ENCODE measurements at places on chromosomes 7 and 10. TPM values are rescaled to one million over a fixed set of nuclear protein-coding genes. Genes with fewer than 3 reads are reported as not detected.

DNA sequence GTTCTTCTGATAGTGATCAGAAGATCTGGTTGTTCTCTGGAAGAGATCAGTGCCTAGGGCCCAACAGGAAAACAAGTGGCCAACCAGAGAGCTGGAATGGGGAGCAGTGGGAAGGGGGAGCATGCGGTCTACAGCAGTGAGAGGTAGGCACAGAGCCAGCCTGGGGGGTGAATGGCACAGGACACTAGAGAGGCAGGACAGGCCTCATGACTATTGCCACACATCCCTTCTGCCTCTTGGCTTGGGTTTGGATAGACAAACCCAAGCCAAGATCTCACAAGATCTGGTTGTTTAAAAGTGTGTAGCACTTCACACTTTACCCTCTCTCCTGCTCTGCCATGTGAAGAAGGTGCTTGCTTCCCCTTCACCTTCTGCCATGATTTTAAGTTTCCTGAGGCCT, 224.4 kb downstream of the ARHGAP12 start:
- DNase-seq: no peak
- H3K27me3 ChIP-seq: no peaks in the 10 kb centered on the region
- peaks cover 4% of the 10 kb centered on the region for H3K36me3 ChIP-seq
- no peak overlapping the region for H3K4me3 ChIP-seq

DNA sequence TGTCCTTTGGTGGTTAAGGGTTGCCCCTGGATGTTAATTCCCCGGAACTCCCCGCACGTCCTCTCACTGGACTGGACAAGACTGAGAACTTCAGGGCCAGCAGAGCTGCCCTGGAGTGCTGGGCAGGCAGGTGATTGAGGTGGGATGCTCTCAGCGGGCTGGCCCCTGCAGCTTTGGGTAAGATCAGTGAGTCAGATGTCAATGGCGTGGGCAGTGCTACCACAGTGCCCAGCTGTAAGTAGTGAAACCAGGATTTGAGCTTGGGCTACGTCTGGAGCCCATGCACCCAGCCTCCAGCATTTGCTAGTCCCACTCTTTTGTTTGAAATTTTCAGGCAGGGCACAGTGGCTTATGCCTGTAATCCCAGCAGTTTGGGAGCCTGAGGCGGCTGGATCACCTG, 6.7 kb upstream of the SEPHS1 start:
- no peak overlapping the region for H3K27ac ChIP-seq
- H3K4me1 ChIP-seq: peaks cover 28% of the 10 kb centered on the region
- no peak for DNase-seq
- no peak overlapping the region for H3K4me3 ChIP-seq
- no peaks in the 10 kb centered on the region for H3K36me3 ChIP-seq

GRCh38 chr10:76681153-76681552, 956.5 kb downstream of the KCNMA1 start:
- no peak for DNase-seq
- H3K4me3 ChIP-seq: no peak overlapping the region
- no peak overlapping the region for H3K27ac ChIP-seq
- H3K4me1 ChIP-seq: no peaks in the 10 kb centered on the region
- no peaks in the 10 kb centered on the region for H3K27me3 ChIP-seq

DNA sequence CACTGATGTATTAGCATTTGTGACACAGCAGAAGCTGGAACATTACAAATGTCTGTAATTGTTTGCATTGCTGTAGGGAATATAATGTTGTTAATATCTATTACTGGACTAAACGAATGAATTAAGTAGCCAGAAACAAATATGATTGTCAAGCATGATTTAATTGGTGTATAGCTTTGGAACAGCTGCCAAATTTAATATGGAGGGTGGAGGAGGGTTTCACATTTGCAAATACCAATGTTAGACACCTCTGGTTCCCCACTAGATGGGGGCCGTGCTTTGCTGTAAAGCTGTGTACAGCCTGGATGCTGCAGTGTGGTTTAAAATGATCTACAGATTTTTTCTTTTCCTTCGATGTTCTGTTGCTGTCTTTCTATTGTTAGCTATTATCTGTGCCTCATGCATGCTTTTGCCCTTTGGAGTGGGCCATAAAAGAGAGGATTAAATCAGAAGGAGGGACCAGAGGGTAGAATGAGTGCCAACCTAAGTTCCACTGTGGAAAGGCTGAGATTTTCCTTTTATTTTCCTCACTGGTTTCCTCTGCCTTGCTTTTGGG, 23.1 kb downstream of the DNAJB9 start:
- no peaks in the 10 kb centered on the region for H3K36me3 ChIP-seq
- H3K4me1 ChIP-seq: no peaks in the 10 kb centered on the region
- no peak for DNase-seq
- H3K4me3 ChIP-seq: no peak overlapping the region

DNA sequence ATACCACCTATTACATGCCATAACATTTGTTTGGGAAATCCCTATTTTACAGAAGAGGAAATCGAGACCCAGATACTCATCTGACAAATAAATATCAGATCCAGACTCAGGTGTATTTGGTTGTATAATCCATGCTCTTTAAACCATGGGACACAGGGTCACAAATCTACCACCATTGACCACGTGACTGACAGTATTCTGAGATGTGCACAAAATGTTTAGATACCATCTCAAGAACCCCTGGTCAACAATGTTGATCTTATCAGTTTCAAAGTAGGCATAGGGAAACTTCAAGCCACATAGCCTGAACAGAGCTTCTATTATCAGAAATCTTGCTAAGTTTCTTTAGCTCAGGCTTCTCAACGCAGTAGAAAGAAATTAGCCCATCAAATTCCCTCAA, 93.6 kb downstream of the ICA1 start:
- H3K36me3 ChIP-seq: peaks cover 4% of the 10 kb centered on the region
- H3K27me3 ChIP-seq: peaks cover 3% of the 10 kb centered on the region
- no peak for DNase-seq
- no peak overlapping the region for H3K4me3 ChIP-seq
- H3K27ac ChIP-seq: no peak overlapping the region

- H3K4me3 ChIP-seq: no peak overlapping the region
- no peak for DNase-seq
- no peaks in the 10 kb centered on the region for H3K36me3 ChIP-seq
- peaks cover 2% of the 10 kb centered on the region for H3K27me3 ChIP-seq
These were observed 66.4 kb downstream of the MTURN start for GRCh38 chr7:30201161-30201666.

SPDYE9 gene
- not detected for total RNA-seq

GRCh38 chr7:77691892-77692491, 4.3 kb upstream of the RSBN1L start:
- no peak for DNase-seq
- H3K27me3 ChIP-seq: no peaks in the 10 kb centered on the region
- no peak overlapping the region for H3K4me3 ChIP-seq
- H3K4me1 ChIP-seq: peaks cover 30% of the 10 kb centered on the region

DNA sequence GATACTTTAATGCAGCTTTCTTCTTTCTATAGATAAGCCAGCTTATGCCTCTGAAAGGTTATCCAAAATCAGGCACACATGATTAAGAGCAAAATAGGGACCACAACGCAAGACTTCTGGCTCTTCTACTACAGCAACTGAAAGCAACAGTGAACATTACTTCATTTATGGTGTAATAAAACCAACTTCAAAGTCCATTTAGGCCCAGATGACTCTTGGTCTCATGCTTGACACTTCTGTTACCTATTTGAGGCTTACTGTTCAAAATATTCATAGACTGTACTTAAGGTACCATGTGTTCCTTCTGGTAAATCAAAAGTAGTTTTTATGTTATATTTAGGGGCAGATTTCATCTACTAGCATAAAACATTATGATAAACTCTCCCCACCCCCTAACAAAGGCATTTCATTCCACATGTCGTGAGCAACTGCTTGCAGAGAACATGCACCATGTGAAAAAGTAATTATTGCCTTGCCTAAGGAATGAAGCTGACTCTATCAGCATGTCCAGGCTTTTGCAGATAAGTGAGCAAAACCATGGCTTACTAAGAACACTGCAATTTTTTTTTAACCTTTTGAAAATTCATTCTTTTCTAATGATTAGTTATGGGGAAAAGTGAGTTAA, 154.9 kb upstream of the ITGB1 start:
- peaks cover 14% of the 10 kb centered on the region for H3K27me3 ChIP-seq
- H3K4me1 ChIP-seq: peaks cover 16% of the 10 kb centered on the region
- DNase-seq: no peak
- H3K36me3 ChIP-seq: no peaks in the 10 kb centered on the region
- no peak overlapping the region for H3K27ac ChIP-seq

AOC1 gene
- not detected for total RNA-seq

DNA sequence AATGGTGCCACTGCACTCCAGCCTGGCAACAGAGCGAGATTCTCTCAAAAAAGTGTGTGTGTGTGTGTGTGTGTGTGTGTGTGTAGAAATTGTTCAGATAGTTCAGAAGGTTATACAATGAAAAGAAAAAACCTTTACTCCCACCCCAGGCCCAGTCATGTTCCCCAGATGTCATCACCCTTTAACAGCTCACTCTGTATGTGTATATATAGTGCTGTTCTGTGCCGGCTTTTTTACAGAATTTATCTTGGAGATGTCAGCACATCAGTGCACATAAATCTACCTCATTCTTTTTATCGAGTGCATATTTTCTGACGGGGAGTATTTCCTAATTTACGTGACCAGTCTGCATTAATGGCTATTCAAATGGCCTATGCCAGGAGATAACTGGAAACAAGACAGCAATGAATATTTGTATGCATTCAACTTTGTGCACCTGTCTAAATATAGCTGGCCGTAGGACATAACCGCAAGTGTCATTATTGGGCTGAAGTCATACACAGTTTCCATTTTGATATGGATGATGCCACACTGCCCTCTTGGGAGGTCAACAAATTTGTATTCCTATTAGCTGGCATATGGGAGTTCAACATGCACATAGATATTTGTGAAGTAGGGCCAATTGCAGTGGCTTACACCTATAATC, 11.7 kb downstream of the NIPSNAP2 start:
- H3K36me3 ChIP-seq: peaks cover 17% of the 10 kb centered on the region
- H3K4me1 ChIP-seq: peaks cover 2% of the 10 kb centered on the region
- H3K27me3 ChIP-seq: no peaks in the 10 kb centered on the region
- no peak overlapping the region for H3K4me3 ChIP-seq

- peak overlapping the region; percentile 60 for H3K4me3 ChIP-seq
- peaks cover 10% of the 10 kb centered on the region for H3K27me3 ChIP-seq
- no peaks in the 10 kb centered on the region for H3K36me3 ChIP-seq
- H3K4me1 ChIP-seq: peaks cover 43% of the 10 kb centered on the region
- H3K27ac ChIP-seq: peak overlapping the region; percentile 45
These were observed 52.7 kb downstream of the RBM17 start for GRCh38 chr10:6141296-6142151.

NODAL gene
- not detected for total RNA-seq

DNA sequence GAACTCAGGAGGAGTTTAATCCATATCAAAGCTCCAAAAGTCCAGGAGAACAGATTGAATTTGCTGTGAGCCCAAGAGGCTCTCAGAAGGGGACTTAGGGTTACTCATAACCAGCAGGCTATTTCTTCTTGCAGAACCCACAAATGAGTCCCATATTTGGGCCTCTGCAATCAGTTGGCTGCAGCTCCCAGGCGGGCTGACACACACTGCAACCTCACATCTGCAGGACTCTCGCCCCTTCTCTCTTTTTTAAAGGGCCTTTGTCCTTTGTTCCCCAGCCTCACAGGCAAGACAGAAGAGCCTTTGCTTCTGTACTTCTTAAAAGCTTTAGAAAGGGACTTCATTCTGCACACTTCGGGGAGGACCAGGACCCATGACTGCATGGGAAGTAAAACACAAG, 26.7 kb downstream of the CREB3L2 start:
- no peak for DNase-seq
- no peaks in the 10 kb centered on the region for H3K4me1 ChIP-seq
- H3K27ac ChIP-seq: no peak overlapping the region
- no peaks in the 10 kb centered on the region for H3K27me3 ChIP-seq

DNA sequence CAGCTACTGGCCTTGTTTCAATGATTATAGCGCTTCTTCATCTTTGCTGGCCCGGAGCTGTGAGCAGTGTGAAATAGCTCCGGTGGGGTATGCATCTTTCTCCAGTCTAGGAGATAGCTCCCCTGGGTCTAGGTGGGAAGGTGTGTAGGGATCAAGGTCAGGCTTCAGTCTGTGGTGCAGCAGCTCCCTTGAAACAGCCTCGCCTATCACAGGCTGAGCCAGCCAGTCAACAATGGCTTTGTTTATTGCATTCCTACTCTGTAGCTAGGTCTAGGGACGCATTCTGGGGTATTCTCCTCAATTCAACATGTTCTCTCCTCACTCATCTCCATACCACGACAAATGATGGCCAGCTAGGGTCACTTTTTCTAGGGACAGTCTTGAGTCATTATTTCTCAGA, 646.8 kb upstream of the IGFBP3 start:
- DNase-seq: no peak
- no peaks in the 10 kb centered on the region for H3K36me3 ChIP-seq
- H3K27me3 ChIP-seq: no peaks in the 10 kb centered on the region

- peak overlapping the region; percentile 35 for H3K27ac ChIP-seq
- H3K4me3 ChIP-seq: peak overlapping the region; percentile 67
- no peak for DNase-seq
- H3K36me3 ChIP-seq: peaks cover 5% of the 10 kb centered on the region
- peaks cover 2% of the 10 kb centered on the region for H3K27me3 ChIP-seq
These were observed 11.4 kb downstream of the KDM7A start for GRCh38 chr7:140165422-140165821.

GRCh38 chr10:13629116-13629515, 42.4 kb downstream of the PRPF18 start:
- DNase-seq: no peak
- no peak overlapping the region for H3K27ac ChIP-seq
- peaks cover 16% of the 10 kb centered on the region for H3K36me3 ChIP-seq
- no peaks in the 10 kb centered on the region for H3K27me3 ChIP-seq

GRCh38 chr7:39700932-39701331, 77.6 kb downstream of the RALA start:
- H3K4me3 ChIP-seq: no peak overlapping the region
- H3K36me3 ChIP-seq: peaks cover 24% of the 10 kb centered on the region
- H3K4me1 ChIP-seq: peaks cover 1% of the 10 kb centered on the region
- no peak overlapping the region for H3K27ac ChIP-seq
- no peaks in the 10 kb centered on the region for H3K27me3 ChIP-seq

MYO1G gene
- total RNA-seq: 403 TPM

DNA sequence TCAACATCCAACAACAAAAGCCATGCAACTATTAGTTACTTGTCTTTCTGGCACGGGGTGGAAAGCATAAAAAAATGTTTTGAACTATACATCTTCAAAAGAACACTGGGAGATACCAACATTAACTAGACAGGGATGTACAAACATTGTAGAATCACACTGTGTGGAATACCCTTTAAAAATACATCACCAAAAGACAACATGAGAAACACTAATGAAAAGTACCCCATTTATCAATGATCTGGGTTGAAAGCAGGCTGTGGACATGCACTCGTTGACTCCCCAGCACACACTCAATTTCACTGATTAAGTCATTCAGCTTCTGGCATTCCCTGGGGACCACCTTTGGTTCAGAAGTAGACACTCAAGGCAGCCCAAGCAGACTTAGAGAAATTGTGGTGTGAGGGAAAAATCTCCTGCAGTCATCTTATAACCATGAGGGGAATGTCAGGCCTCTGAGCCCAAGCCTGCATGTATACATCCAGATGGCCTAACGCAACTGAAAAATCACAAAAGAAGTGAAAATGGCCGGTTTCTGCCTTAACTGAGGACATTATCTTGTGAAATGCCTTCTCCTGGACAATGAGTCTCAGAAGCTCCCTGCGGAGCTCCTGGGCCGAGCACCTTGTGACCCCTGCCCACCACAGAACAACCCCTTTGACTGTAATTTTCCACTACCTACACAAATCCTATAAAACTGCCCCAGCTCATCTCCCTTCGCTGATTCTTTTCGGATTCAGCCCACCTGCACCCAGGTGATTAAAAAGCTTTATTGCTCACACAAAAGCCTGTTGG, 53.0 kb downstream of the CACUL1 start:
- H3K4me1 ChIP-seq: peaks cover 27% of the 10 kb centered on the region
- H3K27ac ChIP-seq: no peak overlapping the region
- DNase-seq: no peak
- H3K27me3 ChIP-seq: no peaks in the 10 kb centered on the region

NKX2-3 gene
- not detected for total RNA-seq

Data from activated naive CD8-positive, alpha-beta T cell treated with anti-CD3 and anti-CD28 coated beads, Interleukin-2, amount 10 ng/mL, durations not matched to agents 7 days and 5 days (primary cell).